Activated CD8-positive, alpha-beta memory T cell treated with anti-CD3 and anti-CD28 coated beads for 4 hours (primary cell): ENCODE measurements at places on chromosomes 7 and 10.

DNA sequence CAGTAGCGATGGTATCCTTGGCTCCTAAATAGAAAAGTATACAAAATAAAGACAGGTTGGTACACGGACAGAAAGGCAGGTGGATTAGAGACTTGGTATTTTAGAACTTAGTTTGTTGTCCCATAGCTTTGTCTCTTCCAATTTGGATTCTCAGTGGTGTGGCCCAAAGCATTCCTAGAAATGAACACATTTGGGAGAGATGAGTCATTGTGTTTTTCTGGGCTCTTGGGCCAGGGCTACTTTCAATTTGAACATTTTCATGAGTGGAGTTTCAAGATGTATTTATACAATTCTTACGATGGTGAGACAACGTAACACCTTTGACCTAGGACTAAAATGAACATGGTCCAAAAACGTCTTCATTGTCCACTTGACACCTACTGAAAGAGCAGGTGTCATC is 225.1 kb upstream of the YAE1 start:
- no peak for DNase-seq

GRCh38 chr7:49866076-49866735 is 92.8 kb downstream of the VWC2 start:
- no peak for DNase-seq

DNA sequence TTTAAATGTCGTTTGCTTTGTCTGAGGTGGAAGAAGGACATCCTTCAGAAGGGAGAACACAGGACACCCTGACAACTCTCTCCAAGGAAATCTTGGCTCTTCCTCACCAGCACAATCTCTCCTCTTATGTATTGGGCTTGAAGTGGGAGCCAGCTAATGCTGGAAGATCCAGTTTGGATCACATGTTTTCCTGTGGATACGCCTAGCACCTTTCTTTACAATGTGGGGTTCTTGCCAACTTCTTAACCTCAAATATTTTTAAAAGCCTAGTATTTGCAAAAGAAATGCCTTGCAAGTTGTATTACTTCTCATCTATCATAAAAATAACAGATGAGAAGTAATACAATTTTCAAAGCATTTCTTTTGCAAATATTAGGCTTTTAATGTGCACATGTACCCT is 76.4 kb downstream of the FRMD4A start:
- DNase-seq = no peak

DNA sequence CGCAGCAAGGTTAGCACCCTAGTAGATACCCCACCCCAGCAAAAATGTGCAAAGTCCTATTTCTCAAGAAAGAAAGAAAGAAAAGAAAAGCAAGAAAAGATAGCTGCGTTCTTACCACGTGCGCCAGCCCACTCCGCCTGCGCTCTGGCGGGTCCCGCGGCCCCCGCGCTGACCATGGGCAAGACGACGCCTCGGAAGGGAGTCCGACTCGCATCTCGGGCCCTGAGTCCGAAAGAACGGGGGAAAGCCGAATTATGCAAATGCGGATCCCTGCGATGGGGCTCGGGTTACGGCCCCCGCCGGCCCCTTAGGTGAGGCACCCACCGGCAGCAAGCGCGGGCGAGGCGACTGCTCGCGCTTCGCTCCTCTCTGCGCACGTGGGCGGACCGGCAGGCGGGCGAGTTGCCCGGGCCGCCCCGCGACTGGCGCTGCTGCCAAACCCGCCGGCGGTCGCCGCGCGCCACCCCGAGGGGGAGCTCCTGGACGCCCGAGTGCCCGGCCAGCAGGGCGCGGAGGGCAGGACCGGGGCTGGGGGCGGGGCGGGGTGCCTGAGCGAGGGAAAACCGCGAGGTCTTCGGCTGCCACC is 2.4 kb upstream of the EGR2 start:
- peak; percentile 58 for DNase-seq

DNA sequence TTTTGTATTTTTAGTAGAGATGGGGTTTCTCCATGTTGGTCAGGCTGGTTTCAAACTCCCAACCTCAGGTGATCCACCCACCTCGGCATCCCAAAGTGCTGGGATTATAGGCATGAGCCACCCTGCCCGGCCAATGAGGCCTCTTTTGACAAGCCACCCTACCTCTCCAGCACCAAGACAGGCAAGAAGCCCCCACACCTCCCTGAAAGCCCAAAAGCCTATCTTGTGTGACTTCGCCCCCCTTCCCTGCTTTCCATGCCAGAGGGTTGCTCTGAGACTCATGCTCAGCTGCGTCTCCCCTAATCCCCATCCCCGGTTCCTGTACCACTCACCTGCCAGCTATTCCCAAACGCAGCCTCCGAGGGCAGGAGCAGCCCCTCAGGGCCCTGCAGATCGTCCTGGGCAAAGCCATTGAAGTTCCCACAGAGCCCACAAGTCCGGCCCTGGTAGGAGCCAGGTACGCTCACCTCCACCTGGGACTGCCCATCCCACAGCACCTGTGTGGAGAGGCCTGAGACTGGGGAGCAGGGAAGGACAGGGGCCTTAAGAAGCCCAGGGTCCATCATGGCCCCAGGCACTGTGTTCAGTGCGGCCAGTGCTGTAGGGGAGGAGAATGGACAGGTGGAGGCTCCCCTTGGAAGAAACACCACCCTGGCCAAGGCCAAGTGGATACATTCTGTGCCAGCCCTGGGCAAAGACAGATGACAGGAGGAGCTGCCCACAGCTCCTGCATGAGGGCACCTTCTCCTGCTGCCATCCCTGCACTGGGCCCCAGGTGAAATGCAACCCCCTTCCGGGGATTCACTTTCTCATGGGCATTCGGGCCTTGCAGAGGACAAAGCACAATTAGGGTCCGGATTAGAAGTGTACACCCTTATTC is 15.8 kb downstream of the ATP6V1F start:
- no peak for DNase-seq

- DNase-seq = no peak
Observed at GRCh38 chr10:103896225-103896624, 21.8 kb downstream of the STN1 start.

- no peak for DNase-seq
Observed at GRCh38 chr7:39623732-39624441, 515 bp downstream of the RALA start.

DNA sequence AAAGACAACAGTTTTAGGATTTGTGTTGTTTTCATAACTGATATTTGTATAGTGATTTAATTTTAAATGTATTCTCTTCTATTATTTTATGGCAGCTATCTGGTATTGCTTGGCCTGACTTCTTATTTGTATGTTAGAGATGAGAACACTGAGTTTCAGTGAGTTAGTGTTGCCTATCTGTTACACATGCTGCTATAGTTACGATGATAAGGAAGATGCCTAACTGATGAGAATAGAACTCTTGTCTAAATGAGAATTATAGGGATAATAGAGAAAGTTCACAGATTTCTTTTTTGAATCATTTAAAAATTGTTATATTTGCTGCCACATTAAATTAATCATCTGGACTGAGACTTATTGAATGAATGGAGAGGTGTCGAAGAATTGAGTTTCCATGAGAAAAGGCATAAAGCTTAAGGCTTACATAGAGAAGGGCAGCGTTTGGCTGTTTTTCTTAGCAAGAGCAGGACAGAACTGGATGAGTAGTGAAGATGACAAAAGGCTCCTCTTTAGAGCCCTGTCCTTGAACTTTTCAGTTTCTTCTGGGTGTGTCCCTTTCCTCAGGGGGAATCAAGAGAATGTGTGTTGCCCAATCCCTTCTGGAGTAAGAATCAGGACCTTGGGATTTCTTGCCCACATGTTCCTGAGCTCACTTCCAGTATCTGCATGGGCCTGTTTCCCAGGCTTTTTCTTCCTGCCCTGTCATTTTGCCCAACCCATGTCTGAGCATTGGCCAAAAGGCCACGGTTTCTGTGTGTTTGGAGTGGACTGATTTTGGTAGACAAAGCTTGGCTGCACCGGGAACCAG is 195.6 kb upstream of the CSTF2T start:
- DNase-seq = no peak

GRCh38 chr7:15851201-15851600 is 164.7 kb upstream of the MEOX2 start:
- DNase-seq = no peak

DNA sequence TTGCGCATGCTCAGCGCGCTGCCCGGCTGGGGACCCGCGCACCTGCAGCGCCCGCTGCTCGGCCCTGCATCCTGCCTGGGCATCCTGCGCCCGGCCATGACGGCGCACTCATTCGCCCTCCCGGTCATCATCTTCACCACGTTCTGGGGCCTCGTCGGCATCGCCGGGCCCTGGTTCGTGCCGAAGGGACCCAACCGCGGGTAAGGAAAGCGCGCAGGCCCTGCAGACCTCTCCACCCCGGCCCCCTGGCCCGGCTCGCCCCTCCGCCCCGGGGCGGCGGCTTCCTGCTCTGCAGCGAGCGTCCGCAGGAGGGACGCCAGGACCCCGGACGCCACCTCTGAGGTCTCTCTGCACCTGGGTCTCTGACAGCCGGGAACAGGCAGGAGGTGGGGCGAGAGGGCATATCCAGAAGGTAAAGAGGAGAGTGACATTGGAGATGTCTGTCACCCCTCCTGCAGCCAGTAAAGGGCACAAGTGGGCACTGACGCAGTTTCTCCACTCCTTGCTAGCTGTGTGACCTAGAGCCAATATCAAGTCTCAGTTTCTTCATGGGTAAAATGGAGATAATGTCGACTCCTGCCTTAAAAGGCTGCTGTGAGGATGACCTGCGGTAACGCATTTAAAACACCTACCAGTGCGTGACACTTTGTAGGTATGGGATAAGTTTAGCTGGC is 338 bp downstream of the ATP6V0E2 start:
- DNase-seq = no peak

GRCh38 chr10:48511066-48511874 is 93.6 kb downstream of the ARHGAP22 start:
- DNase-seq = no peak

GRCh38 chr10:5949009-5949759 is 28.2 kb downstream of the IL15RA start:
- no peak for DNase-seq

DNA sequence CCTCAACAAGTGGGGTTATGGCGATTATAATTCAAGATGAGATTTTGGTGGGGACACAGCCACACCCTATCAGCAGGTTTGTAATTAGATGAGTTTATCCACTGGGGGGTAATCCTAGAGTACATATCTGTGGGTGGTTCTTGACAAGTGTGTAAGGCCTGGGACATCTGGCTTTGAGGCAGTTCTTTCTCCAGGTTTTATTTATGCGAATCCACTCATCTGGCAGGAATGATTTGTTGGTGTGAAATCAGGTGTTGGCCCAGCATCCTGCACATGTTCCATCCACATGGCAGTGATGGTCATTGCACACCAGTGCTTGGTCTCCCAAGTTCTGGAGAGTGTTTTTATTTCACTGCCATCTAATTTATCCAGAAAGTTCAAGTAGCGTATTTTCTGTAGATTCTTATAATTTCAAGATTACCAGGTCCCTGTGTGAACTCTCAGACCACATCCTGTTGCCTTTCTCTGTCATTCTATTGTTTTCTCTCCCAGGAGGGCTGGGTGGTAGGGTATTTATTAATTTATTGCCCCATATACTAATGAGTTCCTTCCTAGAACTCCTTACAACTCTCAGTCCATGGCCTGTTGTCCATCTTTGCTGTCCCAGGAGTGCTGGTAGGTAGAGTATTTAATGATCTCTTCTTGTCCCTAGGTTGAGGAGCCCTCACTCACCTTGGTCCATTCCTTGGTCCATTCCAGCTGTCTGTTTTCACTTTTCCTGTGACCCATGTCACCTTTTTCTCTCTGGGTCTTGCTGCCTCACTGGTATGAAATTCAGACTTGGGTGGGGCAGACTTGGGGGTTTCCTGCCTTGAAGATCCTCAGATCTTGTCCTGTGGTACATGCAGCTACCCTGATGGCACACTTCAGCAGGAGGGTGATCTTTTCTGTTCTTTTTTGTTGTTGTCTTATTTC is 10.4 kb downstream of the RALA start:
- no peak for DNase-seq

GRCh38 chr7:38409531-38409930 is 136.1 kb upstream of the TARP start:
- no peak for DNase-seq

DNA sequence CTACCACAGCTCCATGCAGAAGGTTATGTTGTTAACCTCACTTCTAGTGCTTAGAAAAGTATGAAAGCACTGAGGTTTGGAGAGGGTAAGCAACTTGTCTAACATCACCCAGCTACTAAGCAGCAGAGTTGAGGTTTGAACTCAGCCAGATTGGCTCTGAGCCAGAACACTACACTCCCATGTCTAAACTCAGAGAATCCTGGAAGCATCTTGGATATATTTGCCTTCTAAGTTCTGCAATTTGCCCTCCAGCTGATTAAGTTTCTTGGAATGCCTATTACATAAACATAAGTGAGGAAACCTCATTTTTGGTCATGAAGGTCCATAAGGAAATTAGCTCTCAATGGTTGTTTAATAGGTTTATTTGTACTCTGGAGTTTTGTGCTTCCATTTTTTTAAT is 78.1 kb upstream of the PHYHIPL start:
- DNase-seq = no peak
